ENCODE measurements at places on chromosomes 6 and 20. TPM values are rescaled to one million over a fixed set of nuclear protein-coding genes. Genes with fewer than 3 reads are reported as not detected.
A peak's percentile ranks its signal among the peaks of the same experiment; 100 is the strongest.

PDE10A gene
- total RNA-seq = 2.1 TPM

PARD6B gene
- 3.7 TPM for total RNA-seq

ADGB gene
- total RNA-seq = not detected

DNA sequence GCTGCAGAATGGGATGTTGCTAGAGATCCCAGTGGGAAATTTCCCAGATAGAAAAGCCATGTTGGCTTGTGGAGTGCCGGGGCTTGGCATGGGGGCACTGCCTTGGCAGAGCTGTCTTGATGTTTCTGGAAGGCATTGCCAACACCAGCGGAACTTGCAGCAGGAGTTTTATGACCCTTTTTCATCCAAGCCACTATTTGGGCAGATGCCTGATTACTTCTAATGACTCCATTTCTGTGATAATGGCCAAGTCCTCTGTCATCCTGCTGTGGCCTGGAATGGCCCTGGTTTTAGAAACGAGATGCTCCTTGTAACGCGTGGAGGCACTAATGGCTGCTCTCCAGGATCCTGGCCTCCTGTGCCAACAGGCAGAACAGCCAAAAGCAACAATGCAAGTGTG is 229.0 kb downstream of the ZNF217 start:
- no peak for DNase-seq

DNA sequence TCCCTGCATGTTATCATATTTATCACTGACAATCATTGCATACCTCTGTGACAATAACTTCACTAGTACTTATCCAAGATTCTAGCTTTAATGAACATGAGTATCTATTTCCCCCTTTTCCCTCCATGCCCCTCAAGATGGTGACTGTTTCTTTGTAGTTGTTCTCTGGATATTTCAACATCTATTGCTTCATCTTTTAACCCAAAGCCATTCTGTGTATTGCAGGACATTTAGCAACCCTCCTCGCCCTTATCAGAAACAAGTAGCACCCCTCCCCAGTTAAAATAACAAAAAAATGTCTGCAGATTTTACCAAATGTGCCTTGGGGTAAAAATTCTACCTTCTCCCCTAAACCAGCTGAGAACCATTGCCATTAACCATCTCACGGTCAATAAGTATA is 979.8 kb upstream of the MANEA start:
- no peak for DNase-seq

DNA sequence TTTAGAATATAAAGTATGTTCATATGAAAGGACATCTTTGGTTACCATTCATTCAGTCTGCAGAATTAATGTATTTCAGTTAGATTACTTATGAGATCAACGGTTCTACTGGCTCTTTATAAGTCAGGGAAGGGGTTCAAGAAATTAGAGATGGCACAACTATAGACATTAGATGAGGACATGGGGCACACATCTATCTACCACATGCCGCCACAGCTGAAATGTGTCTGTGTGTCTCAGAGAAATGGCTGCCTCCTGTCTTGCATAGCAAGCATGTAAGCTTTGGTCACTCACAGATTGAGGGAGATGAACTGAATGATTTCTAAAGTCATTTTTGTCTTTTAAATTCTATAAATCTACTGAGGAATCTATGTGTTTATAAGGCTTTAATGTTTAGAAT is 128.9 kb upstream of the FAM184A start:
- DNase-seq = no peak

DNA sequence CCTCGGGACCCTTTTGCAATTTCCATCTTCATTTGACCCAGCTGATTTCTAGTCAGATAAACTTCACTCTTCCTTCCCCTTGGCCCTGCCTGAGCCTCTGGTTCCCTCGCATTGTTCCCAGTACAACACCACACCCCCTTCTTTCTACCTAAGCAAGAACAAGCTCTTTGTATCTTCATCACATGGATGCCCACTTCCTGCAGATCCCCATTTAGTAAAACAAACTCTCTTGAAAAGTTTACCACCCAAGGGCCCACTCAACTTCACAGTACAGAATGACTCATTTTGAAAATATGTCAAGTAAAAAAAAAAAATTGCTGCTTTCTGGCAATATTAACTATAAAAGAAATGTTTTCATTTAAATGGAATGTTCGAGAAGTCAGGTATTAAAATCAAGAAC is 5.2 kb downstream of the FAXC start:
- peak; percentile 62 for DNase-seq

GRCh38 chr6:45607798-45608197 is 230.1 kb upstream of the SUPT3H start:
- DNase-seq = peak; percentile 97

- no peak for DNase-seq
Measured at GRCh38 chr20:20341371-20341770, 26.5 kb upstream of the INSM1 start.

DNA sequence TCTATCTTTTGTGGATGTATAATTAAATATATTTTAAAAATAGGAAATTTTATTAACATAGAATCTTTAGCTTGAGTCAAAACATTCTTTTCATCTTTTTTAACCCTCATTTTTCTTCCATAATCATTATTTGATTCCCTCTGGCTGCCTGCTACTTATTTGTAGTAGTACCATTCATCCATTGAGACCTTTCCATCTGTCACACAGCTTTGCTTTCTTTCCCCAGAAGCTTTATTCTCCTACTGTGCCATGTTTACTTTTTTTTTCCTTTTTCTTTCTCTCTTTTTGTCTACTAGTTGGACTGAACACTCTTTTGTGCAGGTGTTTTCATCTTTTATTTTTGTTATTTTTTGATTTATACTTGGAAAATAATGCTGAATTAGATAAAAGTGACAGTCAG is 522.6 kb upstream of the MMS22L start:
- DNase-seq = no peak

DNA sequence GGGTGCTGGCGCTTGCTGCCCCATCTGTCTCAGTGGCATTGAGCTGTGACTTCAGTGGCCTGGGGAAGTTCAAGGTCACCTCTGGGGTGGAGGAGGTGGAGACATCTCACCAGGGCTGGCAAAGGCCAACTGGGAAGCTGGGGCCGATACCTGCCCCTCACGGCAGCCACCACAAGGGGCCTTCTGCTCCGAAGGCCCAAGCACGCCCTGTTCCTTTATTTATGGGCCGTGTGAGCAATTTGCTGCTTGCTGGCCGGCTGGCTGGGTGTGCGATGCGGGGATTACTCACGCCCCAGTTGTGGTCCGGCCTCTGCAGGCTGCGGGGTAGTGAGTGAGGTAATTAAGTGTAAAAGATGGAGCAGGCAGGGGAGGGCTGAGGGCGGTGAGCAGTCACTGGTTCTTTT is 13.2 kb upstream of the SCRT2 start:
- DNase-seq = no peak

Measured in PC-3 (cell line).